Stimulated activated CD4-positive, alpha-beta T cell treated with anti-CD3 and anti-CD28 coated beads, Interleukin-4, amount 100 ng/mL, for 24 hours (primary cell): ENCODE measurements at places on chromosomes 6 and 20.

DNA sequence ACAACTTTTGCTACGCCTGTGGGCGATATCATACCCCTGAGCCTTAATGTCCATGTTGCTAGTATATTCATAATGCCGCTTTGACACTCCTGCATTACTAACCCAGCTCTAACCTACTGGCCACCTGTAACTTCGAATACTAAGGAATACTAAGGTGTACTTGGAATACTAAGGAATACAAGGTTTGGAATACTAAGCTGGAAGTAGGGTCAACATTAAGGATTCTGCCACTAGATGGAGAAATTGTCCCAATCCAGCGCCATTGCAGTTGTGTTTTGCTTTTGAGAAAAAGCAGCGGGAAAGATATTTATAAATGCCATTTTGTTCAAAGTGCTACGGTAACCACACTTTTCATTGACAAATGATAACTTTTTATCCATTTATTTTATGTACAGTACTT lies 10.7 kb downstream of the TBXT start:
- DNase-seq: no peak

- DNase-seq: no peak
These were observed 82.6 kb downstream of the INSM1 start for GRCh38 chr20:20450521-20450920.

DNA sequence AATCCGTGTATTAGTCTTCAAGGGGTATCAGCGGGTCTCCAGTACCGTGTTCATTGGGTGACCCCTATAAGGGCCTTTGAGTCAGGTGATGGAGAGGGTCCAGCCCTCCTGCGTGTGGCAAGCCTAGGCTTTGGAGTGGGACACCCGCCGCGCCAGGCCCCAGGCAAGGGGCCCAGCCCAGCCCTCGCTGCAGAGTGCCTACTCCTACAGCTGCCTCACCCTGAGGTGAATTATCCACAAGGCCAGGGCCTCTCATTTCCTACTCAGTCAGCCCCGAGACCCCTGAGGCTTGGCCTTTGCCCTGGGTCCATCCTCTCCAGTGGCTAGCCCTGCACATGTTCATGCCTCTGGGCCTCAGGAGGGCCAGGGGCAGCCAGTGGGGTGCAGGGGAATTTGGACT lies 45.1 kb downstream of the TMEM242 start:
- no peak for DNase-seq

- DNase-seq: no peak
These were observed 33.8 kb upstream of the TMEM244 start for GRCh38 chr6:129894921-129895320.

GRCh38 chr6:124870611-124871459 lies 91.4 kb upstream of the RNF217 start:
- DNase-seq: no peak

DNA sequence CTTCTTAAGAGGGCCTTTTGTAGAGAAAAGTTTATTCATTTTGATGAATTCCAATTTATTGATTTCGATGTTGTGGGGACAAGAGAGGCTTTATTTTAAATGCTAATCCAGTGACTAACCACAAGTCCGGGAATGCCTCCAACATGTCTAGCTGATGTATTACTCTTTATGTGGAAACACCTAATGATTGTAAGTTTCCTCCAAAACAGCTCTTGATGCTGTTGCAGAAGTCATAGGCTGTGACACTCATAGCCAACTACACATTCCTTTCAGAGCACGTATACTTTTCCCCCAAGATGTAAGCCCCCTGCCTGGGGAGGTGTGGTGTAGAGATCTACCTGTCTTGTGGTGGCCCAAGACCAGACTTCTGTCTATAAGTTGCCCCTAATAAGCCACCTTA lies 61.3 kb upstream of the RNF24 start:
- no peak for DNase-seq

- no peak for DNase-seq
These were observed 897 bp downstream of the CD2AP start for GRCh38 chr6:47478233-47479139.

- DNase-seq: no peak
These were observed 3.4 kb downstream of the TRIM10 start for GRCh38 chr6:30157581-30157980.

DNA sequence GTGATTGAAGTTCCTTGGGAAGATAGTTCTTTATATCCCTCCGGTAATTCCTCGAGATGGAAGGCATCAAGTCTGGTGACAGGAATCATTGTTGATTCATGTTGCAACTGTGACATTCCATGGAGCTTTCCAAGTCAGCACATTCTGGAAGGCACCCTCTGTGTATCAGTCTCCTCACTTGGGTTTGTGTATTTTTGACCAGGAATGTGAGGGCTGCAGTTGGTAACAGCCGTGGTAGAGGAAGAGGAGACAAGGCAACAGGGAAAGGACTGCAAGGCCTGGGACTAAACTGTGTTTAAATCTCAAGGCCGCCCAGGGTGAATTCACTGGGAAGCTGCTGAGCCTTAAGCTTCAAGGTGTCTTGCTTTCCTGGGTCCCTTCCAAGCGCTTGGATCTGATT lies 99.0 kb downstream of the CLIC5 start:
- DNase-seq: no peak

DNA sequence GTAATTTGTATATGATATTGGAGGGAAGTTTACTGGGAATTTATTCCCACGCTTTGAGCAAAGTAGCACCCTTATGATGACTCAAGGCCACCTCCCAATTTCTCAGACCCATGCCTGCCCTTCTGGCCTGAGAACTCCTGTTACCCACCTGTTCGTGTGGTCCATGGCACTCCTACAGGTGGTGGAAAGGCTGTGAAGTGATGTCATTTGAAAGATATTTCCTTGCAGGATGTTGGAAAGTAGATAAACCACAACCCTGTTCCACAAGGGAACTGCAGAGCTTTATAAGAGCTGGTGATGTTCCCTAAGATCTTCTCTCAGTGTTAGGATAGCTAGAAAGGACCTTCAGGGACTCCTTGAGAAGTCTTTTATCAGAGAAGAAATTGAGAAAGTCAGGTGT lies 70.5 kb downstream of the ADGRG6 start:
- no peak for DNase-seq

DNA sequence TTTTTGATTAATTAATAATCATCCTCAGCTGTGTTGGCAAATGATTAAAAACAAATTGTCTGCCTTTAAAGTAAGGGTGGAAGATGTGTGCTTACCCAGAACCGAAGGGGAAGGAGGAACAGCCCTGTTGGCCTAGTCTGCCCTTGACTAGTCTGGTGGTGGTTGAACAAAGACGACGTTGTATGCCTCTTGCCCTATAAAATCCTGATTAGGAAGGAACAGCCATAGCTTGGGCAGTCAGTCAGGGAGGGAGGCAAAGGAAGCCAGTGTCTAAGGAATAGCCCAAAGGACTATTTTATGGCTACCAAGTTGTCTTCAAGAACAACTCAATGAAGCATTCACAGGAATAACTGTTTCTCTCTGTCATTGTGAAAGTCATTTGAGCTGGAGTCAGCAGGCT lies 70.7 kb downstream of the PRDM1 start:
- DNase-seq: no peak
